Fibroblast of pulmonary artery (primary cell): ENCODE measurements at places on chromosomes 5 and 9.

DNA sequence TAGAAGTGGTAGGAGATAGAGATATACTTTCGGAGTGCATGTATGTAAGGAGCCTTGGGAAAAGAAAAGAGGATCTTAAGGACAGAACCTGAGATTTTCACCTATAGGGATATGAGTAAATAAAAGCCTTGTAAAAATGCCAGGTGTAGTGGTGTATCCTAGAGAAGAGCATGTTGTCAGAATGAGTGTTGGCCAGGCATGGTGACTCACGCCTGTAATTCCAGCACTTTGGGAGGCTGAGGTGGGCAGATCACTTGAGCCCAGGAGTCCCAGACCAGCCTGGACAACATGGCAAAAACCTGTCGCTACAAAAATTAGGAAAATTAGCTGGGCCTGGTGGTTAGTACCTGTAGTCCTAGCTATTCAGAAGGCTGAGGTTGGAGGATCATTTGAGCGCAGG, 76.0 kb downstream of the IPO11 start:
- no peak for DNase-seq

- no peak for DNase-seq
These were observed 375.8 kb downstream of the ZNF608 start for GRCh38 chr5:124370601-124371000.

DNA sequence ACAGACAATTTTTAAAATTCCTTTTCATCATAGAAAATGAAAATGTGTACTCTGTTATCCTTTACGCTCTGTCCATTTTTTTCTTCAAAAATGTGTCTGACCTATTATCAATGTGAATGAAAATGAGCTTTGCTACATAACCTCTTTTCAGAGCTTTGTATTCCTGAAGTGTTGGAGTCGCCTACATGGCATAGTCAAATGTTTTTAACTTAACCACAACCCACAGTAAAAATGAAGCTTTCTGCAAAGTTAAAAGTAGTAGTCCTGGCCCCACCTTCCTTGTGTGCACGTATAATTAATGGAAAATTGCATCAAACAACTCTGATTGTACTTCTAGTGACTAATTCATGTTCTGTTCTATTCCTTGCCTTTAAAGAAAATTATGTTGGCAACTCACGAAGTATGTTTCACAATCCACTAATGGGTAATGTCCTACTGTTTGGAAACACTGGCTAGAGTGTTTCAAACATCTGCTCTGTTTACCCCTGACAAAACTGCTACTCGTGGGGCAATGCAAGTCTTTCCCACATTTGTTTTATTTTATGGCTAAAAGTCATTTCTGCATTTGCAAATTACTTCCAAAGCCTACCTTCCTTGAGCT, 18.6 kb upstream of the PSAT1 start:
- peak; percentile 89 for DNase-seq

GRCh38 chr5:39405083-39405843, 19.5 kb downstream of the DAB2 start:
- no peak for DNase-seq

DNA sequence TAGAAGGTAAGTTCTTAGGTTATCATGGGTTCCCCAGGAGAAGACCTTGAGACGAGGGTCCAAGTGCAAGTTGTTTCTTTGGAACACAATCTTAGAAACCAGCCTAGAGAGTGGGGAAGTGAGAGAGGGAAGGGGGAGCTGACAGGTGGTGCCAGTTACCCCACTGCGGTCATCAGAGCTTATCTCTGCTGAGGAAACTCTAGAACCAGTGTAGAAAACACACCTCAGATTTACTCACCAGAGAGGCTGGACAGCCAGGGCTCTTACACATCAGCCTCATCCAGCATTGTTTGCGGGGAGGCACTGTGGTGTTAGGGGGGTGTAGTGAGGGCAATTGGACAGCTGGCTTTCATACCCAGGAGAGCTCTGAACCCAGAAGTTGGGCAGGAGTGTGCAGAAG, 206.5 kb upstream of the RAI14 start:
- no peak for DNase-seq

- DNase-seq = peak; percentile 23
These were observed 105.2 kb downstream of the WNK2 start for GRCh38 chr9:93288891-93289883.

DNA sequence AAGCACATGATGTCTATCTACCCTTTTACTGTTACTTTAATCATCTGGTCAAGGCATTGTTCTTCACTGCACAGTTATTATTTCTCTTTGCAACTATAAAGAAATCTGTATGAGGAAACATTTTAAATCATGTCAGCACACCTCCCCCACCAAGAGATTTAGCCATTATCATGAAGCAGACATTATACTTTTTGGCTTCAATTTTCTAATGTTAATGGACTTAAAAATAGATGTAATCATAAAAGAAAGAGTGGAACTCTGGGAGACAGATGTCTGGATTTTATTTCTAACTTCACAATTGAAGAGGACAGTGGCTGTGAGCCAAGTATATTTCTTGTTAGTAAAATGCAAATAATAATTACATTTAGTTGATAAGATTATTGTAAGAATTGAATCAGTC, 932.4 kb downstream of the TAF11L14 start:
- no peak for DNase-seq

DNA sequence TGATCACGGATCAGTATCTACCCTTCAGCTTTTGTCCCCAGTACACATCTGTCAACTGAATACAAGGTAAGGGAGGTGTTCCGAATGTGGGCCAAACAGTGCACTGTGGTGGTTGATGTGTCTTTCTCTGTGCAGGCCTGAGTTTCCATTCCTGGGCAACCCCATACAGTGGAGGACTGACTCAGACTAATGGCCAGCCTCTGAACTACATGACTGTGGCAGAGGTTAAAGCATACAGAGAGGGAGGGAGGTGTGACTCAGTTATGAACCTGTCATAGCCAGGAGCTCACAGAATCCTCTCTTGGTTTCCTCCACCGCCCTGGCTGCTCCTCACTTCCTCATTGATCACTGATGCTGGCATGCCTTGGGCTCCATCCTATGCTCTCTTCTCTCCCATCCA, 136.4 kb upstream of the TAS2R1 start:
- no peak for DNase-seq

DNA sequence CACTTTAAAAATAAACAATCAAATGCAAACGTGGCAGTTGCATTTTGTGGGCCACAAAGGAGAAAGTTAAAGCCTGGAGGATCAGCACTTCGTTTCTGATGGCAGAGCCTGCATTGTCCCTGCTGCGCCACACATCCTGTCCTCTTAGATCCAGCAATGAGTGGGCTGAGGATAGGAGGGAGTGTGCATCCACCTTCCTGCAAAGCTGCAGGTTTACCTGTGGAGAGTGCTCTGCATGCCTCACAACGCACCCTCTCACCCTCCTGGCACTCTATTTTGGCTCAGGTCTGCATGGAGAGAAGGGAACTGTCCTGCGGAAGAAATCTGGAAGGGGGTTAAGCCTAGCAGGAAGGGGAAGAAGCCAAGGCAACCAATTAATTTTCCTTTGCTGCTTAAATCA, 212.2 kb upstream of the SLC24A2 start:
- no peak for DNase-seq

DNA sequence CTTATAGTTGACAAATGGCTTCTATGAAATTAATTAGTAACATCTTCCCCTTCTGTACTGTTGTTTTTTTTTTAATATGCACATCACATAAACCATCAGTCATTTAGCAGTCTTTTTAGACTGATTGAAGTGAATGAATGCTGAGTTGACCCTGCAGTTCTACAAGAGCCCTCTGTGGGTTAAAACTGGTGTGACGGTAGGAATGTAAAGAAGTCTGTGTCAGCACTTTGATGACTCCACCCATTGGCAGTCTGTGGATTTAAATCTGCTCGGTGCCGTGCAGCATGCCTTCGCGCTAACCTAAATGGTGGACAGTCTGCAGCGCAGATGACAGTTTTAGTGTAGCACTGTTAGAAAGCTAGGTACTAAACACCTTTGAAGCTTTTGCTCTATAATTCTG, 3.1 kb downstream of the GTF3C4 start:
- peak; percentile 61 for DNase-seq

- DNase-seq = no peak
These were observed 764 bp upstream of the GRIN1 start for GRCh38 chr9:137138058-137138721.

DNA sequence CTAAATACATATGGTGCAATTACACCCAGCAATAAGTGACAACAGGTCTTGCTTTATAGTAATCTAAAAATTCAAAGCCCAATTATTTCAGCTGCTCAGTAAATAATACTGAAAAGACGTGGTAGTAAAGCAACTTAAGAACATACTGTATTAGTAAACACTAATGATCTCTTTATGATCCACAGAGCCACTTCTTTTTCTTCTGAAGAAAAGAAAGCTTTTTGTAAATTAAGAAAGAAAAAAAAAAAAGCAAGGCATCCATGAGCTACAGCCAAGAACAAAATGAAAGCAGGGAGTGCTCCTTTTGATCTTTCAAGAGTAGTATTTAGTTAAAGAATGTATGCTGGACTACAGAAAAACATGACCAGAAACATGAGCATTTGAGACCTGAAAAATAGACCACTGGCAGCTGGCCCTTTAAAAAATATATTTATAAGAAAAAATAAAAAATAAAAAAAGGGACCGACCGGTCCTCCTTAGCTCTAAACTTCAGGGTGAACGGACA, 348.7 kb downstream of the GLIS3 start:
- DNase-seq = peak; percentile 36

- DNase-seq = no peak
These were observed 150.3 kb downstream of the RASEF start for GRCh38 chr9:82912645-82913044.

DNA sequence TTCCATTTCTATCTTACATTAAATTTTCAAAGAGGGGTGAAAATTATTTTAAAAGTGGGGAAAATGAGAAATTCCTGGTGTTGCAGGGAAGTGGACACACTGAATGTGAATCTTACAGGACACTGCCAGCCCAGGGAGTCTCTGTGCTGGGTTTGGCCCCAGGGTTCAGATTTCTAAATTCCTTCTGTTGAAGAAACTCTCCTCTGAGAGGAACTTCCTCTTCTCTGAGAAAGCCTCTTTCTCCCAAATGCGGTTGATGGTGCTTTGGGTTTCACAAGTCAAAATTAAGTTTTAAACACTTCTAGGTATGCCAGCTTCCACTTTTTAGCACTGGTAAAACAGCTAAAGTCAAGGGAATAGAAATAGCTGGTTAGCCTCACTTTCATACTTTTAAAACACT, 317.9 kb upstream of the ITGA1 start:
- DNase-seq = no peak

- DNase-seq = no peak
These were observed 825 bp upstream of the PCAT7 start for GRCh38 chr9:94554078-94554438.
